ENCODE measurements at places on chromosomes 2 and 18.

- DNase-seq, result no peak
Measured at GRCh38 chr18:62702259-62702658, 13.1 kb upstream of the PHLPP1 start.

DNA sequence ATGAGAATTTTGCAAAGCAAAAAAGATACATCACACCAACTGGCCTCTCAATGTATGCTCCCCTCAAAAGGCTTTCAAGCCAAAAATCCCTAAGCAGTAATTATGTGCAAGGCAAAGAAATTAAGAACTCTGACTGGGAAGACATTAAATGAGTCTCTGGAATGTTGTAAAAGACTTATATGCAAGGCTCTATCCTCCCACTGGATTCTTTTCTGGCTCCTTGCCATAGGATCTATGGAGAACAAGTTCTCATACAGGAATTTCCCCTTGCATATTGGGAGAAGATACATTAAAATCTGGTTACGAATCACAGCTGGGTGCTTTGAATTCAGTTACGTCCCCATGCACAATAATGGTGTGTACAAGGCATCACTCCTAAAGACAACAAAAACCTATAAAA is 73.4 kb upstream of the ATL2 start:
- no peak for DNase-seq

GRCh38 chr2:73975731-73976130 is 9.0 kb upstream of the TET3 start:
- no peak for DNase-seq

DNA sequence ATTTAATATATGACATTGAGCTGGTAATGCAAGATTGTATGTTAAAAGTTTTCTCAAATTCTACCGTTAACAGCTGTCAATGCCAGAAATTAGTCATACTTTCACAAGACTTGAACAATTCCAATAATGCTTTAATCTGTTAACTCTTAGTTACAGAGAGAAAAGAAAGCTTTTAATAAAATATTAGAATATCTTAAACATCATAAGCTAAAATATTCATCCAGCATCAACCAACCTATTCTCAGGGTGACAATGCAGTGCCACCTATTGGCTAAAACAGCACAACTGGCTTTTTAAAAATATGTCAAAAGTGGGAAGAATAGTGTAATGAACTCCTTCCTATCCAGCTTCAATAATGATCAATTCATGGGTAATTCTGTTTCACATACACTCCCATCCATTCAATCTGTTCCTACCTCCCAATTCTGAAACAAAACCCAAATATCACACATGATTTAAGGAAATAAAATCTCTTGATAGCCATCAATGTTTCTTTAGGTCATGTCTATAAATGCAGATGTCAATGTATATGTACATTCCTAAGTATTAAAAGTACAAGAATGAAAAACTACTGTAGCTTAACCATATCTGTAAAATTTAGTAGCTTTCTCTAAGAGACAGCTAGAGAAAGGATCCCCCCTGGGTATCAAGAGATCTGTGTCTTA is 79.8 kb upstream of the CCDC141 start:
- no peak for DNase-seq

Measured in stimulated activated CD4-positive, alpha-beta T cell treated with anti-CD3 and anti-CD28 coated beads, TNF-alpha, amount 100 ng/mL, for 24 hours (primary cell).